ENCODE measurements at places on chromosomes 11 and 22.

DNA sequence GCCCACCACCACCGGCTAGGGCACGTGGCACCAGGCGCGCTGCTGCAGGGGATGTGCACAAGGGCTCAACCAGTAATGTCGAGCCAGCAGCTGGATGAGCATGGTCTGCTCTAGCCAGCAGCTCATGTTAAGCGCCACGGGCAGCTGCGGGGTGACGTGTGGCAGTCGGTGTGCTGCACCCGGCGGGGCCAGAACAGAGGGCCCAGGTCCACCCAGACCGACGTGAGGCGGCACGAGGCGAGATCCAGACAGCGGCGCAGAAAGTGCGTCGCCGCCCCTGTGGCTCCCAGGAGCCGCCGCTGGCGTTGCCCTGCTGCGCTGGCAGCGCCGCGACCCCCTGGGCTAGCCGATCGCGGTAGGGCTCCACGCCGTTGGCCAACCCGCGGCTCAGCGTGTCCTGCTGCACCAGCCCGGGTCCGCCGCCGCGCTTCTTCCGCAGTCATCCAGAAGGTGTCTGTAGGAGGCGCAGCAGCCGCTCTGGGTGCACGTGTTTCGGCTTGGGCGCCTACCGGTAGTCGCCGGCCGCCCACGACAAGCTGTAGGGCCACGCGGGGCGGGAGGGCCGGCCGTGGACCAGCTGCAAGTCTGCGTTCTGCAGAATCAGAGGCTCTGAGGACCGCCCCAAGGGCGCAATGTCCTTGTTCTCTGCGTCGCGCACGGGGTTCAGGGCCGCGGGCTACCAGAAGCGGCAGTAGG lies 4.6 kb upstream of the GALR3 start:
- no peak for DNase-seq

DNA sequence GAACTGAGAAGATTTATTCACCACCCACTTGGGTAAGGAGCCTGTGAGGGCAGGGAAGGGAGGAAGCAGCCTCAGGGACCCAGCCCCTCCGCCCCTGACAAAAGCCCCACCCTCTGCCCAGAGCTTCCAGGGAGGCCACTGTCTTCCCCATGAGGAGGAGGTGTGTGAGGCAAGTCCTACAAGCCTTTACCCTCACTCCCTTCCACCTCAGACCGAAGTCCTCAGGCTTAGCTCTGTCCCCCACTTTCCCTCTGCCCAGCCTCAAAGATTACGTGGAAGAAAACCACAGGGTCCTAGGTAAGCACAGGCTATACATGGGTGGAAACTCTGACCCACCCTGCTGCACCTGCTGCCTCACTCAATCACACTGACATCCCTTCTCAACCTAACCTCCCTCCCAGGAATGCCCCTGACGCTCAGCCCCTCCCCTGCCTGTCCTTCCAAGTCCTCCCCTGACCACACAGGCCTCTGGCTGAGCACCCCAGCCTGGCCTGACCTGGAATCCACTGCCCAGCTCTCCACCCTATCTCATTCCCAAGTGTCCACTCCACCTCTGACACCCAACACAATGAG lies 3.6 kb upstream of the ARAP1 start:
- no peak for DNase-seq

- DNase-seq, result no peak
Observed at GRCh38 chr11:57508341-57509170, 6.9 kb downstream of the SLC43A1 start.

GRCh38 chr11:10450462-10451425 lies 4.3 kb upstream of the AMPD3 start:
- DNase-seq, result no peak

DNA sequence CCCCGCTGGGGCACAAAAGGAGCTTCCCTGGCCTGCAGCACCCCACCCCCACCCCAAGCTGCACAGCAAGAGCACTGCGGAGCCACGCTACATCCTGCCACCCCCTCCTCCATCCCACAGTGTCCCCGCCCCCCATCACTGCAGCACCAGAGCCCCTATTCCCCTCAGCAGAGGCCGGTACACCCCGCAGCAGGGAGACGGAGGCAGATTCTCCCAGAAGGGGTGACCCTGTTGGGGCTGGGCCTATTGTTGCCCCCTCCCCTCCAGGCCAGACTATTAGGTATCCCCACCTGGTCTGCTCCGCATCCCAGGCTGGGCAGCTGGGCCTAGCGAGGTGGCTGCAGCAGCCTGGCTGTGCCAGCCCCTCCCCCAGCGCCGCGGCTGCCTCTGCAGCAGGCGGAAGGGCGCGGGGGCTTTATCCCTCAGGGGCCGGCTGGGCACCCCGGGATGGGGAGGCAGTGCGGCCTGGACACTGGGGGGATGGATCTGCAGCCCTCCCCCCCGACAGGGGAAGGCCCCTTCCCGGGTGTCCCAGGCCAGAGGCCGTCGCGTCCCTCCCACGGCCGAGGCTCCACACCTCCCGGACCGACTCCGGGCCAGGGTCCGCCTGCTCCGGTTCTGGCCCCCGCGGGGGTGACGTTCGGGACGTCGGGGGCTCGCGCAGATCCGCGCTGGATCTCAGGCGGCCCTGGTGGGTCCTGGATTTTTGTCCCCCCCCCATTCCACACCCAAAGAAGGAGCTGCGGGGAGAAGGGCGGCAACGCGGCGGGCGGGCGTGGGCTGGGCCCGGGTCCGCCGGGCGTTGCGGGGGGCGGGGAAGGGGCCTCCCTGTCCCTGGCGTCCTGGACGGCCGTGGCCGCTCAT lies 943 bp downstream of the DUSP8 start:
- no peak for DNase-seq

DNA sequence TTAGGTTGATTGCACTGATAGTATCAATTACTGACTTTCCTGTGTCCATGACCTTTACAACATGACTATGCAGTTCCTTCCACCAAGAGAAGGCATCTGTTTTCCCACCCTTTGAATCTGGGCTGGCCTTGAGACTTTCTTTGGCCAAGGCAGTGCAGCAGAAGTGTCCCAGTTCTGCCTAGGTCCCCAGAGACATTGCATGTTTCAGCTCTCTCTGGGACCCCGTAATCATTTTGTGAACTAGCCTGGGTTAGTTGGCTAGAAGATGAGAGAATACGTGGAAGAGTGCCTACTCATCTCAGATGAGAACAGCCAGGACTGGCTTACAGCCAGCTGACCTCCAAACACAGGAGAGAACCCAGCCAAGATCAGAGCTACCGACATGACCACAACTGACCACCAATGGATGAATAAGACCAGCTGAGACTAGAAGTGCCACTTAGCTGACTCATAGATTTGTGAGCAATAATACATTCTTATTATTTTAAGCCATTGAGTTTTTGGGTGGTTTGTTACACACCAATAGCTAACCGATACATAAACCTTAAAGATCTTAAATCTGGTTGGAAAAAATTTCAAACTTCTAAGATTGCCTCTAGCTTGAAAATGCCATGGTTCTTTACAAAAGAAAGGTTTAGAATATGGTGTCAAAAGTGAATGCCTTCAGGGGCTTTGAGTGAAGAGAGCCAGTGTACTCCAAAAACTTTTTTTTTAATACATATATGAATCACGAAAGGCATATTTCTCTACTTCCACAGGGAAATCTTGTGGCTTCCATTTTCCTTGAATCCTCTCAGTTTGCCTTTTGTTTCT lies 145.2 kb downstream of the FBXO7 start:
- no peak for DNase-seq

GRCh38 chr11:118435290-118435892 lies 901 bp upstream of the KMT2A start:
- DNase-seq, result peak; percentile 92

DNA sequence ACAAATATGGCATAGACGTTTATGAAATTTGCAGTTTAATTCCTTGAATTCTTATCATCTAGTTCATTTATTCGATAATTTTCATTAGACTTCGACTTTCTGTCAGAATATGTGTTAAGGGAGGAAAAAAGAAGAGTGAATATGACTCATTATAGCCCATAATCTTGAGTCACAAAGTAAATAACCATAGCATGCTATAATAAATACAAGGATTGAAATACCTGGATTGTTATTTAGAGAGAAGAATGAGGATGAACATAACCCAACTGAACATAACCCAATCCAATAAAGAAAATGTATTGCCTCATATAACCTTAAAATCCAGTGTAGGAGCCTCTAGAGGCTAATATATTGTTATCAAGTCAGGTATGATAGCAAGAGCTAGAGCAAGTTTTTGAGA lies 1858.3 kb upstream of the RAG2 start:
- DNase-seq, result no peak

GRCh38 chr11:129960216-129961214 lies 42.1 kb downstream of the PRDM10 start:
- no peak for DNase-seq

DNA sequence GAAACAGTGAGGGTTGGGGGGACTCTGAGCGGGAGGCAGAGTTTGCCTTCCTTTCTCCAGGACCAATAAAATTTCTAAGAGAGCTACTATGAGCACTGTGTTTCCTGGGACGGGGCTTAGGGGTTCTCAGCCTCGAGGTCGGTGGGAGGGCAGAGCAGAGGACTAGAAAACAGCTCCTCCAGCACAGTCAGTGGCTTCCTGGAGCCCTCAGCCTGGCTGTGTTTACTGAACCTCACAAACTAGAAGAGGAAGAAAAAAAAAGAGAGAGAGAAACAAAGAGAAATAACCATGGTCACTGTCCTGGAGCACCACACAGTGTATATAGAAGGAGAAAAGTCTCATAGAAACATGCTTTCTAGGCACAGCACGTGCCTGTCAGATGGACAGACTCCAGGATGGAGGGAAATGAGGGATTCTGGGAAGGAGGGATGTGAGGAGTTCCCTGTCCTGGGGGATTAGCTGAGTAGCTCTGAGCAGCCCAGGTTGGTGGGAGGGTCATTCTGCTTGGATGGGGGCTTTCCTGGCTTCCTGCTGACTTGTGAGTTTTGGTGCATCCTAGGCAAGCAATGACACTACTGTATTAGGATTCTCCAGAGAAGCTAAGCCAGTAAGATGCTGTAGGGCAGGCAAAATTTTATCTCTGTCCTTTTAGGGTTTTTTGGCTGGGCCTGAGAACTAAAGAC lies 3.1 kb downstream of the GSTP1 start:
- DNase-seq, result no peak

DNA sequence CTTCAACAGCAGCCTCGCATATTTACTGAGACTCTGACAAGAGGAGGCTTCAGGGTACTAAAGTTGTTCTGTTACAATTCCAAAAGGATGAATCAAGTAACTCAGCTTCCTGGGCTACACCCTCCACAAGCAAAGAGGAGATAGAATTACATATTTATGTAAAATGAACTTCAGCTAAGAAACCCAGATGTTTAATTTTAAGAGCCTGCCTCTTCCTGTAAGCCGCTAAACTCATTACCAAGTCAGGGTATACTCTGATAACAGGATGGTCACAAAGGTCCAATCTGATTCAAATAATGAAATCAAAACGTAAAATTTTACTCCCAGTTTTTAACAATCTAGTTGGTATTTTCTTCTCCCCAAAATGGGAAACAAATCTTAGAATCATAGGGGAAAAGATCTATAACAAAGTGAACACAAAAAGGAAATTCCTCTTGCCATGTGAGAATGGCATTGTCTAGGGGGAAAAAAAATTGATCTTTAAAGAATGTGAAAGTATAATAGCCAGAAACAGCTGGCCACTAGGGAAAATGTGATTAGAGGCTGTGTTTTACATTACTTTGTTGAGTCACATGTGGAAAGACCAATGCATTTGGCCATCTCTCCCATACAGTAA lies 30.9 kb downstream of the CHEK2 start:
- DNase-seq, result no peak

DNA sequence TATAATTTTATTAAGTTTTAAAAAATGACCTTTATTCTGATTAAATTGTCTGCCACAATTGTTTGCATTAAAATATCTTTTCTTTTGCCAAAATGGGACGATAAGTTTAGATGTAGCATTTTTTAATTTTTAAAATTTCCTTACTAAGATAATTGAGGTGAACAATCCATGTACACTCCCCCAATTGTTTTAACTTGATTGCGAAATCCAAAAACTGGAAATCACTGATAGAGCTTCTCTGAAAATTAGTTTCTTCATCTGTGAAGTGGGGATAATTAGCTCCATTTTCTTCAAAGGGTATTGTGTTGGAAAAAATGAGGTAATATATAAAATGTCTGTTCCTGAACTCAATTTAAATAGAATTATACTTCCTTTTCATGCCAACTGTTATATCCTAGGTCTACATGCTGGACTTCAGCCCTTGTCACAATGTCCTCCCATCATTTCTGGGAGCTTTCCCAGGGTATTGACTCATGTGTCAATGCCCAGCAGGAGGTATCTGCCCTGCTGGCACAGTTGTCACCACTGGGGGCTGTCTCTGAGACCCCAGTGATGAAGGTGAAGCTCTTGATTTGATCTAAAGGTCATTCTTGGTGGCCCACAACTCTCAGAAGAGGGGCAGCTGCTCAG lies 28.7 kb upstream of the NAV2 start:
- no peak for DNase-seq

DNA sequence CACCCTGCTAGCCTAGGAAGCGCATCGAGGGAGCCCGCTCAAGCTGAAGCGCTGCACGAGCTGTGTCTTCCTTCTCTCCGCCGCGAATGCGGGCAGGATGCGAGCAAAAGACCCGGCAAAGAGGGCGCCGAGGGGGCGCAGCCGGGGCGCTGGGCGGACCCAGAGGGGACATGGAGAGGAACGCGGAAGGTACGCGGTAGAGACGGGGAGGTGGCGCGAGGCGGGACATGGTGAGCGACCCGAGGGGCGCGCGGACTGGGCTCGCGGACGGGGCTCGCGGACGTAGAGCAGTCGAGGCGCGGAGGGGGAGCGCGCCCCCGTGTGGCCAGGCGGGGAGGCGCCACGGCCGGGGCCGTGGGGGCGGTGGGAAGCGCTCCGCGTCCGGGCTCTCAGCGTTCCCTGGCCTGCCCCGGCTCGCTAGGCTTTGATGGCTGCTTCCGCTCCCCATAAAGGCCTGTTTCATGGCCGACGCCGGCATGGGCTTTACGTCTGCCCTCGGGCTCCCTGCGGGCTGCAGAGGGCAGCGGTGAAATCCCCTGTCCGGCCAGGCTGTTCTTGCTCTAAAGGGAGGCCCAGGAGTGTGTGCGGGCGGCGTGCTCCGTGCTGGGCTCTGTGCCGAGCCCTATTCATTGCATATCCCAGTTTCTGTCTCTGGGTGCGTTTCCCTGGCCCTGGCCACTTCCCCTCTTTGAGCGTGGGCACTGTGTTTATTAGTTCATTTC lies 31.2 kb upstream of the TRIM29 start:
- DNase-seq, result peak; percentile 63

- DNase-seq, result no peak
Observed at GRCh38 chr11:121929581-121929980, 186.4 kb downstream of the BLID start.

DNA sequence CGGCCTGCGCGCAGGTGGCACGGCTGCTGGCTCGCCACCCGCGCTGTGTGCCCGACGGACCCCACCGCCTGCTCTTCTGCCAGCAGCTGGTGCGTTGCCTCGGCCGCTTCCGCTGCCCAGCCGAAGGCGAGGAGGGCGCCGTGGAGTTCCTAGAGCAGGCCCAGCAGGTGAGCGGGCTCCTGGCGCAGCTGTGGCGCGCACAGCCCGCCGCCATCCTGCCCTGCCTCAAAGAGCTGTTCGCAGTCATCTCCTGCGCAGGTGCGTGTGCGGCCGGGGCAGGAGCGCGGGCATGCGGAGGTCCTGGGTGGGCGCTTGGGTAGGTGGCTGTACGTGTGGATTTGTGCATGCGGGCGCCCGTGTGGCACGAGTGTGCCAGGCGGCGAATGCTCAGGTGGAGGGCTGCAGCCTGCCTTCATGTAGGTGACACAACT lies 8.0 kb downstream of the USP35 start:
- no peak for DNase-seq

GRCh38 chr11:70191495-70192140 lies 11.5 kb upstream of the FADD start:
- DNase-seq, result peak; percentile 66
